IPS DF 6.9 (cell line): ENCODE measurements at places on chromosomes 5 and 9.

DNA sequence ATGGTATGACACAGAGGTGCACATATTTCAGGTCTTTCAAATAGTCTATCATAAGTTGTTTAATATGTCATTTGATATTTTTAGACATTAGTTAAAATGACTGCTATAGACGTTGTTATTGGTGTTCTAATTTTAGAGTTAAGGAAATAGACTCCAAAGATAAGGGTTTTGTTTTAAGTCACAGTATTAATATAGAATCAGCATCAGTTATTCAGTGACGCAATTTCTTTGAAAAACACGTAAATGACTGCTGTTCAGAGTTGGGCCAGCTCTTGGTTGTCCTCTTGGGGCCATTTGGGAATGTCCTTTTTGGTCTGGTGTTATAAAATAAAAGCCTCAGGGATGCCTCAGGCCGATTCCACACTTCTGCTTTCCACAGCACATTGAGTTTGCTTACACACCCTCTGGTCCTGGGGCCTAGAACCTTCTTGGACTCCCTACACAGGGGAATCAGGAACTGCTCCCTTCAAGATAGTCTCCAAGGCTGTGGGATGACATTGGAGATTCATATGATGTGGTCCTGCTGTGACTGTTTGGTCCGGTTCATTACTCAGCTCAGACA is 14.3 kb downstream of the OTULIN start:
- no peak for DNase-seq

- DNase-seq: no peak
Observed at GRCh38 chr9:99828417-99829176, 6.9 kb downstream of the NR4A3 start.

- DNase-seq: no peak
Observed at GRCh38 chr9:84970432-84970831, 300.9 kb downstream of the NTRK2 start.

GRCh38 chr5:124824637-124825158 is 78.3 kb upstream of the ZNF608 start:
- no peak for DNase-seq

DNA sequence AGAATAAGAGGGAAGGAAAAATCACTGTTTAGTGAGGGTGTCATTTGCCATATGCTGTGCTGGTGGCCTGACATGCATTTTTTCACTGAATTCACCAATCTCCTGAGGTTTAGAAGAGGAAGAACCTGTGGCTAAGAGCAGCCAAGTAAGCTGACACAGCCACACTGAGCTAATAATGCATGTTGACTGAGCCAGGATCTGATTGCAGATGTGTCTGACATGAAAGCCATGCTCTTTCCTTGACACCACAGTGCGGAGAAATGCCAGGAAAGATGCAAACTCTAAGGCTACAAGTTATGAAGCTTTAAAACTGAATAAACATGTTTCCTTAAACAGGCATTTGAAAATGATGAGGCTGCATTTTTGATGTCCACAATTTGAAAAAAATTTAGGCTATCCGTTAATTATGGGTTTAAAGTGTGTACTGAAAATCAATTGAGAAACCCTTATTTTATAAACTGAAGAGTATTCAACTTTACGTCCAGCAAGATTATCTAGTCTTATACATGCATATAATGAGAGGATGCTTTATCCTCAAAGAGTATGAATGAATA is 208.6 kb downstream of the FBN2 start:
- DNase-seq: no peak

DNA sequence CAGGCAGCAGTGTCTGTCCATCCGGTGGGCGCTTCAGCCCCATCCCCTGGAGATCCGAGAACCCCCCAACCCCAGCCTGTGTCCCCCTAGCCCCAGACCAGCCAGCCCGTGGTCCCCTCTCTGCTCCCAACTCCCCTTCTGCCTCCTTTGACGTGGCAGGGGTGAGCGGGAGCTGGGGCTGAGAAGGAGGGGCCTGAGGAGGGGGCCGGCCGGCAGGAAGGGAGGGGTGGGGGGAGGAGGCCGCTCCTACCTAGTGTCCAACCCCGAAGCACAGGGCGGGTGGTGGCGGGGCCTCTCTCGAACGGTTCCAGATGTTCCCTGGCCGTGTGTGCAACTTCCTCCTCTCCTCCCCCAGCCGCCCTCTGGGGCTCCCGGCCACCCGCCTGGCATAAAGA is 31.0 kb downstream of the GOLGA2 start:
- DNase-seq: no peak

GRCh38 chr5:169791251-169791650 is 154.2 kb downstream of the DOCK2 start:
- DNase-seq: no peak

GRCh38 chr5:97726106-97726505 is 543.1 kb upstream of the RIOK2 start:
- DNase-seq: no peak

DNA sequence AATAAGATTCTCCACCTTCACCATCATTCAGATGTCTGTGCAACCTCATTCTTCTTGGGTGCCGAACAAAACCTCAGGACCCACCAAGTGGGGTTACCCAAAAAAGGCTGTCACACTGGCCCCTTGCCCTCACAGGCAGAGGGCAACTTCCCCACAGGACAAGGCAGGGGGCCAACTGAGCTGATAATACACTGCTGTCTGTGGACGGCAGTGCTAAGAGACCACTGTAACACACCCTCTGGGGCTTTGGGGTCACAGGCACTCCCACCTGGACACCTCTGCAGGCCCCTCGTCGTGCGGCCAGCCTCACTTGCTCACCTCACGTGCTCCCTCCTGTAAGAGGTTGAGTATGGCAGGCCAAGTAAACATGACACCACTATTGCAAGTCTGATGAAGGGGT is 515.8 kb upstream of the COX7C start:
- no peak for DNase-seq

DNA sequence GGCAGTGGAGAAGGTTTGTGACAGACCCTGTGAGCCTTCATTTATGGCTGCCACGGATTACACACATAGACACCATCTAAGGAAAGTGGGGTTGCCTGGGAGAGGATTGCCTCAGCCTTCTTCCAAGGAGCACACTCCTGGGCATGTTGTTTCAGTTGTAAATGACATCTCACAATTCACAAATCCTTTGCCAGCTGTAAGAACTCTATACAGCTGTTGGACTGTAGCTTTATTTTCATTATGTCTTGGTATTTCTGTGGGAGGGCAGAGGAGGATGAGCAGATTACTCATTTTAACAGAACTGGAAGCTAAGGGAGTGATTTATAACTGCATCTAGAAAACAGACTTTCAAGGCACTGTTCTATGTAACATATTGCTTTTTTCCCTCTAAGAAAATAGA is 25.6 kb downstream of the MELK start:
- DNase-seq: no peak

DNA sequence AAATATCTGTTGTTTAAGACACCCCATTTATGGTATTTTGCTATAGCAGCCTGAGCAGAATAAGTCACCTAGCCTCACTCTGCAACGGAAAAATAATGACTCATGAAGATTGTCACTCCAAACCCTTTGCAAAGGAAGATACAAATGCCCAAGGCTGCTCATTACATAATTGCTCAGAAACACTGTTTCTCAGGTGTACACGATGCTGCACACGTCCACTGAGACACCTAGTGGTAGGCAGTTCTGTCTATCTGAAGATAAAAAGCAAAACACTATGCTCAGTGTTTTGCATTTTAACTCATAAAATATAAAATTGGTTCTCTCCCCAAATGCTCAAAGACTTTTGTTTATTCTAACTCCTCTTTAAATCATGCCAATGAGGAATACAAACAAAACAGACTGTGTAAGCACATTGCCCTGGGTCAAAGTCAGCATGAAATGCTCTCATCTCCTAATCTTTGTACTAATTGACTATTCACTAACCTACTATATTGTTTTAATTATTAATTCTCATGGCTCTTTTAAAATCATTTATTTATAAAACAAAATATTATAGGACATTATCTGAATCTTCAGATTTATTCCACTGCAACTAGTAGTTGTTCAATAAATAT is 7.7 kb upstream of the TSLP start:
- DNase-seq: no peak

DNA sequence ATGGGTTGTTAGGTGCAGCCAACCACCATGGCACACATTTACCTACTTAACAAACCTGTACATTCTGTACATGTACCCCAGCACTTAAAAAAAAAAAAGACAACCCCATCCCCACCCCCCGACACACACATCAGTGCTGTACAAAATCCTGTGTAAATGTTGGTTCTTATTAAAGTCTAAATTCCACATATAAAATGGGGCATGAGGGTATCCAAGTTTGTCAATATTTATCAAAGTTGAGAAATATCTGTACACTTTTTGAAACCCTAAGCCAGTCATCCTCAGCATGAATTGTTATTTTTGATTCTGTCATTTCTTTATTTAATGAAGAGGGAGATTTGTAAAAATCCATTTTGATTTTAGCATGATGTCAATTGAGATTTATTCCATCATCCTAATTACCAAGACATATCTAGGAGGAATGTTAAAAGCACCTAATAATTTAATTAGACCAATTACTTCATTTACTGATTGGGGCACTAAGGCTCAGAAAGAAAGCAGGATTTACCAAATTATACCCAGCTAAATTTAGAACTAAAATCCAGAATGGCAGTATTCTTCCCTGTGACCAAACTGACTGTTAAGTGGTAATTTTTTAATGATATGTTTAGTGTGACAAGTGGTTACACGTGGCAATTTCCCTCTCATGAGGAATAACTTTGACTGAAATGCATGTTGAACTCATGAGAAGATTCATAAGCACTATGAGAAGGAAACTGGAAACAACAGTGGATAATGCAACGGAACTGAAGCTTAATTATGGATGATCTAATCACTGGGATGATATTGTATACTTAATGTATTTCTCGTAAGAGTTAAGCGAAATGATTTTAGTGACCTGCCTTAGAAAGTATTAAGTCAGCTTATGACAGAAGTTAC is 195.9 kb downstream of the SGCD start:
- no peak for DNase-seq

DNA sequence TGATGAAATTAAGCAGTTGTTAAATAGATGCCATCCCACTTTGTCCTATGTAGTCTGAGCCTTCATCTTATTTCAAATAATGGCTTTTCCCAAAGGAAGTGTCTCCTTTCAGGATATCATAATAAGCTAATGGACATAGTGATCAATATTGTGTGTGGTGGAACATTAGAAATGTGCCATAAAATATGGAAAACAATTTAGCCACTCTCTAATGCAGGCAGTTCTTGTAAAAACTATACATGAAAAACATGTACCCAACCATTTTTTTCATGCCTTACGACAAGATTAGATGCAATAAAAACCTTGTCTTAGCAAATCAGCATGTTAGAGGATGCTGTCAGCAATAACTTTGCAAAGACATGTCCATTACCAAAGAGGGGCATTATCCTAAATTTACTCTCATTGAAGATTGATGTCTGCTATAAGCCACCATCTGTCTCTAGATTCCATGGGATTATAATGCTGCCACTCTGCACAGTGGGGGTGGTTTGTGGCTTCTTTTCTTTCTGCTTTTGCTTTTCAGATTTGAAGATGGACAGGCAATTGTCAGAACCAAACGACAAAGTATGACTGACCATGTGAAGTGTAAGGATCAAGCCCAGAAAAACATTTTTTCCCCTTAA is 724.0 kb upstream of the ZNF608 start:
- DNase-seq: no peak

DNA sequence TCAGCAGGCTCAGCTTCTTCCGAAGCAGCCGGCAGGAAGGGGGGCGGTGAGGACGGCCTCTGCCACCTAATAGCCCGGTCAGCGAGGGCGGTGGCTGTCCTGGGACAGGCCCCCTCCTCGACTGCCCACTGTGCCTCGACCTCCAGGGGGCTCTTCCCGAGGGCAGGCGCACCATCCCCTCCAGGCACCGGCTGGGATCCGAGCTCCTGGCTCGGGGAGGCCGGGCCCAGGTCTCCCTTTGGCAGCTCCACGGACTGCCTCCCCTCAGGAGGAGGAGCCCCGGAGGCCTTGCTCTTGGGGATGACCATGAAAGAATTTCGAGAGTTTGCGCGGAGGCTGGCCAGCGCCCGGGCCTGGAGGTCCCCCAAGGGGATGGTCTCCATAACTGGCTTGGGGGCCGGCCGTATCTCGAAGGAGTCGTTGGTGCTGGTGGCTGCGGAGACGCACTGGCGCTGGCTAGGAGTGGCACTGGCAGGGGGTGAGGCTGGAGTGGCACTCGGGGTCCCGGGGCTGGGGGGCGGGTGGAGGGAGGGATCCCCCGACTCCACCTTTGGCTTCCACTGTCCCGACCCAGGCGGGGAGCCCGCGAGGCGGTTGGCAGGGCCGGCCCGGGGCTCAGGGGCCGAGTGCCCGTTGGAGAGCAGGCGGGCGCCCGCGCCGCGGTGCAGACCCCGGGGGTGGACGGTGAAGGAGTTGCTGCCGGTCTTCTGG is 975 bp downstream of the TPRN start:
- DNase-seq: no peak

DNA sequence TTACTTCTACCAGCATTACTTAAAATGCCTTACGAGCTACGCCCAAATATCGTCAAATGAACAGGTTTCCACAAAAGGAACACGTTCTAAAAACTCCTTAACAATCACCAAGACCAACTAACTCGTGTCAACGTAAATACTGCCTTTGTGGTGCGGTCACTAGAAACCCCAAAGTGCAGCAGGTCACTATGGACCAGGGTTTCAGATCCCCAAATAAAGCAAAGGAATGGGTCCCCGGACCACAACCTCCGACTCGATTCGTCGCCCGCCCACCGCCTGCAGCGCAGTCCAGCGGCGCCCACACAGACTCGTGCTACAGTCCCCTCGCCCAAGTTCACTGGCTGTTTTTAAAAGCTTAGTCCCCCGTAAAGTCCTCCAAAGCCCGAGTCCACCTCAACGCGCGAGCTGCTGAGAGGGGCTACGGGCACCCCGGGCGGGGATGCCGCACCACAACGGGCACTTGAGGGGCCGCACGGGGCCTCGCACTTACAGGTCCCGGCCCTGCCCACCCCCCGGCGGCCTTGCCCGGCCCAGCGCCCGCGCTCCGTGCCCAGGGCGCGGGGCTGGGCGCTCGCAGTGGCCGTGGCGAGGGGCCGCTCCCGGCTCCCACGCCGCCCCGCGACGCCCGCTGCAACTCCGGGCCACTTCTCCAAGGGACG is 1.1 kb downstream of the NFIB start:
- DNase-seq: no peak

DNA sequence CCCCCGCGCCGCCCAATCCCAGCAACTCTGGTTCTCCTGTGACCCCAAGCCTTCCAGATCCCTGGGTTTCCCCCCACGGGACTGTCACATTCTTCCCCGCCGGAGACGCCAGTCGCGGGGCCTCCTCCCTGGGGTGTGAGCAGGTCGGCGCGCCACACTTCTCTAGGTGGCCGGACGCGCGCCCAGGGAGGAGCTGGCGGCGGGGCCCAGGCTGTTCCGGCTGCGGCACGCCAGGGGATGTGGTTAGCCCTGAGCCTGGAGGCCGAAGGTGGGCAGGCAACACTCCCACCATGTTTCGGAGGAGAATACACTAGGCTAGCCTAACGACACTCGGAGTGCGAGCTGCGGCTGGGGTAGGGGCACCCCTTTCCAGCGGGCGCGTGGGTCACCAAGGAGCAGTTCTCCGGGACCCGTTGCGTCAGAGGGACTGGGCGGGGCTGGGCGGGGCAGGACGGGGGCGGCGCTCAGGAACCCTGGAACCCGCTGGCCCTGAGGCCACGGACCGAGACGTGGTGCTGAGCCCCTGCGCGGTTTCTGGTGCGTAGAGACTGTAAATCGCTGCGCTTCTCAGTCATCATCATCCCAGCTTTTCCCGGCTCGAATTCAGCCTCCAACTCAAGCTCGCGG is at the start of gene SLC27A6:
SLC27A6 (plus strand) TSS at position 478 of the 627 bp plus-strand sequence. CDS start 650 bp downstream, outside the sequence.
- DNase-seq: no peak

GRCh38 chr5:39262981-39263380 is 43.6 kb upstream of the FYB1 start:
- DNase-seq: no peak
